AG09309 (cell line): ENCODE measurements at places on chromosomes 2 and 18.

GRCh38 chr18:49017813-49018553, 67.2 kb upstream of the SMAD7 start:
- no peak for DNase-seq

DNA sequence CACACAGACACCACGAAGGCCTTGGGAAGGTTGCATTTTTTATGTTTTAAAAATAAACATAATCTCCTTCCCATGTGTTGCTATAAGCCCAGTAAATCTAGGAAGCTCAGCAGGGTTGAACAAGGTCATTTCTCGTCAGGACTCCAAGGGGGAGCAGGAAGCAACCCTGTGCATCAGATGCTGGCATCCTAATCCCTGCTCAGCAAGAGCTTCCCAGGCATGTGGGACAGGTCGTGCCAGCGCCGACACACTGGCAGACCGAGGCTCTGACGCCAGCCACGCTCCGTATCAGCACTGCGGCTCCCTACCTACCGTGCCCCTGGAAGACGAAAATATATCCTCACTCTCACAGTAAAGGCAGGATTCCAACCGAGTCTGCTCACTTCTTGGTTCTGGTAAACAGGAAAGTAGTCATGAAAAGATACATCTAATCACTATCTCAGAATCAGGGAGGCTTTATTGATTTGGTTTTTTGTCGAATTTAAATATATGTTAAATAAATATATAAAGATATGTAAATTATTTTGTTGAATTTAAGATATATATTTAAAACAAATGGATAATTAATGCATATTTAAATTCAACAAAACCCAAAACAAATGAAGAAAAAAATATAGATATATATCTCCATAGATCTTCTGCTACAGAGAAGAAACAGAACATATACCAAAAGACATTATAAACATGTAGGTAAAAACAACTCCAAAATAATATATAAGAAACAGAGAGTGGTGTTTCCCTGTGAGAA, 61.4 kb downstream of the TXNL1 start:
- no peak for DNase-seq

DNA sequence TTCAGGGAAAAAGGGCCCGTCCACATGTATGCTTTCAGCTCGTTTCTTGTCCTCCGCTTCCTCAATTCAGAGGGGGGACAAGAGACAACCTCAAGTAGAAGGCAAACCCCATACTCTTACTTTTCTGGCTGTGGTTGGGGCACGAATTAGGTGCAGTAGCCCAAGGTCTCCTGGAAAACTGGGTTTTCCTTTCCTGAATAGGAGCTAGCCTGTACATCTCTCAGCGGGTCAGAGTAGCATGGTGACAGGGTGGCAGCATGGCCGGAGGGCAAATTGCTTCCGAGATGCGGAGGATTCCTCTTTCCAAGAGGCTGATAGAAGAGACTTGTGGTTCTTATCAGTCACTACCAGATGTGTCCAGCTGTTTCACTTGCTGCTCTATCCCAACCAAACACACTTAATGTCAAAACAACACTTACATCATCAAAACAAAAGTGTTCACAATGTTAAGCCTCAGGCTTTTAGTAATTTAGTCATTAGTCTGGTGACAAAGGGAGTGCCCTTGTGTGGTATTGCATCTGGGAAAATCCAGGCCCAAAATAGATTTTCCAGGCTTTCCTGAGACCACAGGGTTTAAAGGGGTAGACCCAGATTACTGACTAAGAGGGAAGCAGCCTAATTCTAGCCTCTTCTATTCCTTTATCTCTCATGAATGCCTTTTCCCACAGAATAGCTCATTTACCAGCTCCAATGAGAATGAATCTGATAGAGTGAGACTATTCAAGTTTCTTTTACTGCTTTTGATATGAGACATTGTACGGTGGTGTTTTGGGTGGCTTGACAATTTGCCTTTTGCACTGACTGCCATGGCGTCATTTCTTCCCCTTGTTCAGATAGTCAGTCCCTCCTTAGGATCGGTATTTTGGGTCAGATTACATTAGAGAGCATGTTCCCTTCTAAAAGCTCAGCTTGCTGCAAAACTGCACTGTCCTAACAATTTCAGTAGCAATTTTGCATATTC, 162.0 kb downstream of the LTBP1 start:
- no peak for DNase-seq

GRCh38 chr18:75267643-75268363, 57.2 kb downstream of the TSHZ1 start:
- DNase-seq, result no peak

DNA sequence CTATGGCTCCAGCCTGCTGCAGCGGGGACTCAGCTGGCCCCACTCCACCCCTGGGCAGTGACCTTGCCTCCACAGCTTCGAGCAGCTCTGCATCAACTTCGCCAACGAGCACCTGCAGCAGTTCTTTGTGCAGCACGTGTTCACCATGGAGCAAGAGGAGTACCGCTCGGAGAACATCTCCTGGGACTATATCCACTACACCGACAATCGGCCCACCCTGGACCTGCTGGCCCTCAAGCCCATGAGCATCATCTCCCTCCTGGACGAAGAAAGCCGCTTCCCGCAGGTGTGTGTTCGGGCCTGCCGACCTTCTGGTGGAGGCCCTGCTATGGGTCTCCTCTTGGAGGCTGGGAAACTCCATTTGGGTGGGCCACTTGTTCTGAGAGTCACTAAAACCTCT, 48.6 kb downstream of the MYO7B start:
- no peak for DNase-seq

- DNase-seq, result no peak
Measured at GRCh38 chr2:236446521-236446920, 123.1 kb upstream of the ACKR3 start.

DNA sequence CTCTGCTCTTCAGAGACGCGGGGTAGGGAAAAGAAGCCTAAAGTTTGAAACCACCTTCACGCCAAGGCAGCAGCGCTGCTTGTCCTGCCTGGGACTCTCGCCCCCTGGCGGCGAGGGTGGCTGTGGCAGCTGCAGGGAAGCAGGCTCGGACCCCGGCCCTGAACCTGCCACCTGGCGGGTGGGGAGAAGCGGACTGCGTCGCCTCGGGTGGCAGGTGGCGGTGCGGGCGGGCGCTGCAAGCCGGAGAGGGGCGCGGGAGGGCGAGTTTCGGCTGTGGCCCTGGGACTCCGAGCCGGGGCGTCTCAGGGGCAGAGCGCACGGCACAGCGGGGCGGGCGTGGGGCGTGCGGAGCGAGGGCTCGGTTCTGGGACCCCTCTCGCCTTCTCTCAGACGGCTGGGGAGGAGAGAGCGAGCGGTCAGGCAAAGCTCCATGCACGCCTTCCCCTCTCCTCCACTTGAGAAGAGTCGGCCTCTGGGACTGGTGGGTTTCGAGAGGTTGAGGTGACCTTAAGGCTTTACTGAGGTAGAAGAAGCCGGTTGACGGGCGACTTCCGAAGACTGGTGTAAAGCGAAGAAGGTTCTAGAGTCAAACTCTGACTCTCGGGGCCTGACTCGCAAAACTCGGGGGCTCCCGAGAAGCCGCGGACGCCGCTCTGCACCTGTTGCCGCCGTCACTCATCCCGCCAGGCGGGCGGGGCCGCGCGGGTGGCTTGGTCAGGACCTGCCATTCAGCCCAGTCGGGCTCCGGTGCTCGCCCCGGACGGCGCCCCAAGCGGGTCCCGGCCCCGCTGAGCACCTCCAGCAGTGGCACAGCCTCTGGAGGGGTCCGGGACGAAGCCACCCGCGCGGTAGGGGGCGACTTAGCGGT, 1.1 kb upstream of the BOLL start:
- no peak for DNase-seq

DNA sequence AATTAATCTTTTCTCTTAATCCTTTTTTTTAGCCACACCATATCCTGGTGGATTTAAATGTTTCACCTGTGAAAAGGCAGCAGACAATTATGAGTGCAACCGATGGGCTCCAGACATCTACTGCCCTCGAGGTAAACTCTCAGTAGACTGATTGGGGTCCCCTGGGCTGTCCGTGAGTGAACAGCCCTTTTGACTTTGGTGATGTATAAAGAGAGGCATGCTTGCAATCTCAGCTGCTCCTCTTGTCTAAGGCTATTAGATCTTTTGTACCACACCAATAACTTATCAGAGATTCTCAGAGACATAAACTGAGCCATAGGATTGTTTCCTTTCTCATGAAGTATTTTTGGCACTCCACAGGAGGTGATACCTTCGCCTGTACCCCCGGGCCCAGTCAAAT, 118.6 kb downstream of the LYPD6 start:
- DNase-seq, result no peak

DNA sequence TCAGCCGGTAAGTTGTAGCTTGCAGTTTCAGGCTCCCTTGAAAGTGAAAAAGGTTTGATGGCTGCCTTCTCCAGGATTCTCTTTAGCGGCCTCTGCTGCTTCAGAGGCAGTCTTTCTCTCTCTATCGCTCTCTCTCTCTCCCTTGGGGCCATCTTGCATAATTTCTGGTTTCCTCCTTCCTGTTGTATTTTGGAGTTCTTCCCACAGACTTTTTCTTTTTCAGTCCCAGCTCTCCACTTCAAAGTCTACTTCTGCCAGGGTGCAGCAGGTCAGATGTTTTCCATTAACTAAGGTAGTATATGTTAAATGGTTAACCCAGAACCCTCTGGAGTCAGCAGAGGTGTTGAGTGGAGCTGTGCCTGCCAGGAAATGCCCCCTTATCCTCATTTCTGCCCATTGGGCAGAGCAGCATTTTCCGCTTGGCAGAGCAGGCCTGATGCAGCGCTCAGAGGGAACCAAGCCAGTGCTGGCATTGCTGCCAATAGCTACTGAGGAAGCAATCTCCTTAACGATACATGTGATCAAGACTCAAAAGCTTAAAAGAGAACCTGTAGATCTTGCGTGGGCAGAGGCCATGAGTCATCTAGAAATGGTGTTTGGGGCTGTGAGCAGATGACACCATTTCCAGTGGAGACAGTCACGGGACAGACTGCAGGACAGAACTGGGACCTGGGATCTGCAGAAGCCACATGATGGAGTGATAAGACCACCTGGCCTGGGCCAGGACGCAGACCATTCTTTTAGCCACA, 20.8 kb downstream of the DBI start:
- peak; percentile 55 for DNase-seq

DNA sequence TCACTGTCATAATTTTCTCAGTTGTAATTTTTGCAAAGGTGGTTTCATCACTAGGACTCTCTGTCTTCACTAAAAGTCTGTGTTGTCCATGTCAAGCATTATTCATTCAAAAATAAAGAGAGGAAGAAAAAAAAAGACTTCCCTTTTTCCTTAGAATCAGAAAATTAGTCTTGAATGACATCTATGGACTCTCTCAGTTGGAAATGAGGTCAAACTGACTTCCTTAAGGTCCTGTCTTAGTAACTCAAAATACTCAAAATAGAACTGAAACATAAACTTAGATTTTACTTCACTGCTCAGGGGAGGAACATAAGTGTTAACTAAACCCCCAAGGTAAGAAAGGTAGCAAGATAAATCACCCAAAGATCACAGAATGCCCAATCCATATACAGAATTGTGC, 2.2 kb upstream of the ZNF407 start:
- no peak for DNase-seq

DNA sequence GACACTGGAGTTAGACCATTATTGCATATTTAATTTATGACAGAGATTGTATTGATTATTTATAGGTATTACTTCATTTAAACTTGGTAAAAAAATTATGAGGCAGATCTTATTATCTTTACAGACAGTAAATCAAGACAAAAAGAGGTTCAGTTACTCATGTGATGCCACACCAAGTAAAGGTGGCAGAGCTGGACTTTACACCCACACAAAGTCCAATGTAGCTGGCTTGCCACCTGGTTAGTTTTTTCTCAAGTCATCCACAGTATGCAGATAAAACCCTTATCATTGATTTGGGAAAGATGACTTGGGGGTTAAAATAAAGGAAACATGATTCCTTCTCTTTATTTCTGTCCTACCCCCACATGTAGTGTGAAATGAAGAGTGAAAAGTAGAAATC, 137.2 kb downstream of the CNTNAP5 start:
- no peak for DNase-seq

GRCh38 chr2:24083567-24084385, 858 bp downstream of the TP53I3 start:
- peak; percentile 44 for DNase-seq

- DNase-seq, result no peak
Measured at GRCh38 chr2:11543337-11544216, 9.7 kb downstream of the GREB1 start.

GRCh38 chr2:223071139-223071538, 19.1 kb downstream of the KCNE4 start:
- DNase-seq, result no peak

DNA sequence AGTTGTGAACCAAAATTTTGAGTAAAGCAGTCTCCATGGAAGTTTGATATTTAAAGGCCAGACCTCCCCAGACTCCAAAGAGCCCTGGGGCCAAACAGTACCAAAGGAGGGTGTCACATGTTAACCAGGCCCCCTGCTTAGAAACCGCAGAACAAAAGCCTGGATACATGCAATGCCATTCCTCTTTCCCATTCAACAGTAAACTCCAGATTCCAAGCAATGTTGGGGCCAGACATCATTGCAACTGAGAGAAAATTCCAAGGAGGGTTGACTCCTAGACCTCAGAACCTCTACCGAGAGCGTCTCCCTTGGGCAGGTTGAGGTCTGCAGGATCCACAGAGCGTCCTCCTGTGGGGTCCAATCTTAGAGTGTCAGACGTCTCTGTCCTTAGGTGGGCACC, 404.4 kb upstream of the SYT4 start:
- no peak for DNase-seq

DNA sequence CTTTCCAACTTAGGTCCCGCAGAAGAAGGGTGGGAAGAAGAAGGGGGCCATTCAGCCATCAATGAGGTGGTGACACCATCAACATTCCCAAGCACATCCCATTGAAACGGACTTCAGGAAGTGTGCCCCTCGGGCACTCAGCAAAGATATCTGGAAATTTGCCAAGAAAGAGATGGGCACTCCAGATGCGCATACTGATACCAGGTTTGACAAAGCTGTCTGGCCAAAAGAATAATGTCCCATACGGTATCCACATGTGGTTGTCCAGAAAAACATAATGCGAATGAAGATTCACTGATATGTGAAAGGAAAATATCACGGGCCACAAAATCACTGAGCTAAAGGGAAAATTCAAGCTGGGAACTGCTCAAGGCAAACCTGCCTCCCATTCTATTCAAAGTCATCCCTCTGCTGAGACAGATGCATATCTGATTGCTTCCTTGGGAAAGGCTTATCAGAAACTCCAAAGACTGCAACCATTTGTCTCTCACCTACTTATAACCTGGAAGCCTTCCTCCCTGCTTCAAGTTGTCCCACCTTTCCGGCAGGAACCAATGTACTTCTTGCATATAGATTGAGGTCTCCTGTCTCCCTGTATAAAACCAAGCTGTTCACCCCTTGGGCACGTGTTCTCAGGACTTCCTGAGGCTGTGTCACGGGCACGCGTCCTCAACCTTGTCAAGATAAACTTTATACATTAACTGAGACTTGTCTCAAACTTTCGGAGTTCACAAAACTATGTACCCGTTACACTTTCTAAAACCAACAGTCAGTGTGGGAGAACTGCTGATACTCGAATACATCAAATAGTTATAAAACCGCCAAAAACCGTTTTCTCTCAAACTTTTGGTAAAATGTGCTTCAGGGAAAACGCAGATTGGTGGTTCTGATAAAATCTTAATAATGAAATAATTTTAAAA, 1.3 kb upstream of the PDK1 start:
- DNase-seq, result no peak

GRCh38 chr2:106781196-106781595, 104.8 kb downstream of the ST6GAL2 start:
- DNase-seq, result no peak

DNA sequence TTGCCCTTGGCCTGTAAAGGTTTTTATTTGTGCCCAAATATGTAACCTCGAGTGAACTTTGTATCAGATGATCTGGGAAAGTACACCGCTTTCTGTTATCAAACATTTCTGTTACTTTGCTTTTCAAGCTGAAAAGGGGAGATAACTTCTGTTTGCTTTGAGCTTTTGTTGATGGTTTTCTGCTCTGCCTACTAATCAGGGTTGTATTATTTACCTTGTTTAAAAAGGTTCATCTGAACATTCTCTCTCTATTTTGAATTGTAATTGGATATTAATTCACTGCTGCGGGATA, 79.4 kb downstream of the XRCC5 start:
- no peak for DNase-seq
